ENCODE measurements at places on chromosomes 5 and 9.

DNA sequence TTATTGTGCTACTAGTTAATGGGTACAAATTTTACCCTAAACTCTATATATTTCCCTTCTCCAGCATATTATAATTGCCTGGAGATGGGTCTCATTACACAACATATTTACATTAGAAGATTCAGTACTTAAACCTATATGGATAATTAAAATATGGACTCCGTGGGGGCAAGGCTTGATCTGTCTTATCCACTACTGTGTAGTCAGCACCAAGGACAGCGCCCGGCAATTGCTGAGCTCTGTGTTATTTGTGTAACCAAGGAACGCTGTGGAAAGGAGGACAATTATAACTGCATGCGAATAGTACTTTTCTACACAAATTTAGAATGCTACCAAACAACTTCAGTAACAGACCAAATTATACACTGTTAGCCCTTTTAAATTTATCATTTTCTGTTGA is 77.7 kb downstream of the DNAH5 start:
- DNase-seq, result peak; percentile 55

DNA sequence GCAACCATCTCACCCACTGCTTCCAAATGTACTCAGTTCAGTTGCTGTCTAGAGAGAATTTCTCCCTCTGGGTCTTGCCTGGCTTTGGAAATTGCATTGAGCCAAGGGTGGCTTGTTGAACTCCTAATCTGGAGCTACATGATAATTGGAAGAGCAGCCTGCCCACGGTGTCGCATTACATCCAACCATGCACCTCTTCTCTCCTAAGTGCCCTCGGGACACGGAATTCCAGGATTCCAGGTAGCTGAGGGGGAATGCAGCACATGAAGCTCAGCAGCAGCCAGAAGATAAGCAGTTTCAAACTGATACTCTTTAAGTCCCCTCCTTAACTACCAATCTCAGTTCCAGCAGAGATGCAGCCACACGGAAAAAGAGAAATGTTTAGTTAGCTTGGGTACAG is 509.4 kb upstream of the KLF4 start:
- DNase-seq, result no peak

- DNase-seq, result peak; percentile 67
Measured at GRCh38 chr9:99822109-99822805, 572 bp downstream of the NR4A3 start.

DNA sequence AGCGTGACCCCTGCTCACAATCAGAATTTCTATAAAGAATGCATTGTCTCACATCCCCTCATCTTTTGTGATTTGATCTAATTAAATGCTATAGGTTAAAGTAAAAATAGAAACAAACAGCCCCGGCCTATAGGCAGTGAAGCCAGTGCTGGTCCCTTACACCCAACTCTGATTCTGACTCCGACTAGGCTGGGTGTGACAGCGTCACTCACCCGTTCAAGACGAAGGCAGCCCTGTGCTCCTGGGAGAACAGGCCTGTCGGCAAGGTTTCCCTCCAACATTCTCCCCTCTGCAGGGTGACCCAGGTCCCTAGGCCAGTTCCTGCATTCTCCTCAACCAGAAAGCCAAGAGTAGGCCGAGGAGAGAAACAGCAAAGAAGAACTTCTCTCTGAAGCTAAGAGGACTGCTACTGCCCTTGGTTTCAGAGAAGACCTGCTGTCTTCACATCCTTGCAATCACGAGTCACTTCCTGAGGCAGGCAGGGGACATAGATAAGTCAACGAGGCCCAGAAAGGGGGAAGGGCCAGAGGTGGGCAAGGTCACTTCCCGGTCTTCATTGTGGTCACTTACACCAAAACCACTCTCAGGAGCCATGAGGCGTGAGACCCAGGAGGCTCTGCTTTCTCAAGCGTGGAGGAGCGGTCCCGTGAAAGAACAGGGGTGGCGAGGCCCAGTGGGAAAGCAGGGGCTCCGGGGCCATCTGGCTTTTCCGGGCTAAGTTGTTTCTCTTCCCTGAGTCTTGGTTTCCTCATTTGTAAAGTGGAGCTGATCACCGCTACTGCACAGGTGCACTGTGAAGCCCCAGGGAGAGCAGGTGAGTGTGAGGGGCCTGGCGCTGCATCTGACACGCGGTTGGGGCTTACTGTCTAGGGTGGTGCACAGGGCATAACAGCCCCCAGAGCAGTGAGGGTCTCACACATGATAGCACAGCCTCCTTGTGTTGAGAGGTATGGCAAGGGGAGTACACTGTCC is 200.8 kb downstream of the CRB2 start:
- peak; percentile 48 for DNase-seq

DNA sequence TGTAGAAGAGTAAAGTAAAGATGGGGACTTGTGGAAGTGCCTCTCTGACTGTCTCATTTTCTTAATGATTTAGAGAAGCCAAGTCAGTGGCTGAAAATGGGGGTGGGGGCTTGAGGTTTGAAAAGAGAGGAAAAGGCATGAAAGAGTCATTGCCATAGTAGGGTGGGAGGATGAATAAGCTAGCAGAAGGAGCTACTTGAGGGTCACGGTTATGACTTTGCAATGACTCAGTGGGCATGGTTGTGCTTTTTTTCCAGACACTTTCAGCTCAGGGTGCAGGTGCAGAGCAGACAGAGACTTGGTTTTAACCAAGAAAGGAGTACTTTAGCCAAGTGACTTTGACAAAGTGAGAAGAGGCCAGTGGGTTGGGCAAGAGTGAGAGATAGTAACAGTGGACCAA is 117.8 kb downstream of the PTTG1 start:
- no peak for DNase-seq

GRCh38 chr9:536597-537511 is 304.6 kb upstream of the DMRT1 start:
- DNase-seq, result no peak

GRCh38 chr9:89420397-89421178 is 77.3 kb downstream of the SEMA4D start:
- no peak for DNase-seq

DNA sequence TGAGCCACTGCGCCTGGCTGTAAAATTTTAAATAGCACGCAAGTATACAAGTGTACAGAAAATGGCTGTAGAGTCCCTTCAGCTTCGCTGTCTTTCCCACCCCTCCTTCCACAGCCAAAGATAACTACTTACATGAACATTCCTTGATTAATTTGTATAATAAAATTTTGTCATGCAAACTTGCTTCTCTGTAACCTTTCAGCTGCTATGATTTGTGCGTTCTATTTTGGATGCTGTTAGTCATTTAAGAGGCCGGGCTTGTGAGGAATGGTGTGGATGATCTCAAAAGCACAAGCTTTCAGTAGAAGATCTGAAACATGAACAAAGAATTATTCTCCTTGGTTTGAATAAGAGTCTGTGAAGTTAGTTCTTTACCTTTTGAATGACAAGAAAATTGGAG is 115.0 kb upstream of the TLE1 start:
- peak; percentile 93 for DNase-seq

DNA sequence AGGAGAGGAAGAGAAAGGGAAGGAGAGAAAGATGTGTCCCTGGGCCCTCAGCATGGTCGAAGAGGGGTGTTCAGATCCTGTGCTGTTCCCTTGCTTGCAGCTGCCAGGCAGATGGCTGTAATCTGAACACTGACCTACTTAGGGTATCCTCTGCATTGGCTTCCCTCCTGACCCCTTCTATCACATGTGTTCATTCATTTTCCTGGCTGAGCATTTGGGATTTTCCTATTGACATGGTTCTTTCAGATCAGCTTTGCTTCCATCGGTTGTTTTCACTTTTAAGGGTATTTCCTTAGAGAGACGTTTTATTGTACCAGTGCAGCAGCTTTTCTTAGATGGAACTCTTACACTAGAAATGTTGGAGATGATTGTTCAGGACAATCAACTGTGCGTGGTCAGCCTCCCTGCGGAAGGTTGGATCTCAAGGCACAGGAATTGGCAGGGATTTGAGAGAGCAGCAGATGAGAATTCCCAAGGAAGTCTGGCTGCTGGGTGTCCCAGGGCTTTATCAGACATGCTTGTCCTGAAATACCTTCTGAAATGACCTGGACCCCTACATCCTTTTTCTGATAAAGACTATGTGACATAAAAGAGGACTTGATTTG is 26.0 kb downstream of the ACTBL2 start:
- DNase-seq, result no peak

GRCh38 chr5:127296321-127296720 is 5.7 kb downstream of the MEGF10 start:
- DNase-seq, result peak; percentile 33
